NCI-H2081 treated with DMSO at 0.1 percent for 48 hours (cell line): ENCODE measurements at places on chromosomes 3 and 15.

DNA sequence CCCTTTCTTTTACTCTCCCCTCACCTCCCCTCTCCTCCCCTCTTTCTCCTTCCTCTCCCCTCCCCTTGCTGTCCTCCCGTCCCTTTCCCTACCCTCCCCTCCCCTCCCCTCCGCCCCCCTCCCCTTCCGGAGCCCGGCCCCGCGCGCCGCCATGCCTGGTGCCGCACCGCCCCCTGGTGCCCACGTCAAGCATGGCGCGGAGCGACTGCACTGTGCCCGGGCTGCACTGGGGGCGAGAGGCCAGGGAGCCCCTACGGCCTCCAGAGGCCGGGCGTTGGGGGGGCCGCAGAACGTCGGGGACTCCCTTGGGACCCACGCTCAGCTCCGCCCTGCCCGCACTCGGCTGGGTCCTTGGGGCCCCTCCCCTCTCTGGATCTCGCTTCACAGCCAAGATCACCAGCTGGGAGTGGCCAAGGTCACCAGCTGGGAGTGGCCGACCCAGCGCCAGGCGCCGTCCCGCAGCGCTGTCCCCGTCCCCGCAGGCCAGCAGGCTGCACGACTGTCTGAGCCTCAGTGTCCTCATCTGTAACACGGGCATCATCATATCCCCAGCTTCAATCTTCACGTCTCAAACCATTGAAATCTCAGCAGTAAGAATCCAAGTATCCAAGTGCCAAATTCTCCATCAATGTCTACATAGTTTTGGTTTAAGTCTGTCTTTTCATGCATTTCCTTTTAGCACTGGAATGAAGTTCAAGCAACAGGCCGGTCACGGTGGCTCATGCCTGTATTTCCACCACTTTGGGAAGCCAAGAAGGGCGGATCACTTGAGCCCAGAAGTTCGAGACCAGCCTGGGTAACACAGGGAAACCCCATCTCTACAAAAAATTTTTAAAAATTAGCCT, 42.5 kb downstream of the TPRA1 start:
- no peak for DNase-seq

DNA sequence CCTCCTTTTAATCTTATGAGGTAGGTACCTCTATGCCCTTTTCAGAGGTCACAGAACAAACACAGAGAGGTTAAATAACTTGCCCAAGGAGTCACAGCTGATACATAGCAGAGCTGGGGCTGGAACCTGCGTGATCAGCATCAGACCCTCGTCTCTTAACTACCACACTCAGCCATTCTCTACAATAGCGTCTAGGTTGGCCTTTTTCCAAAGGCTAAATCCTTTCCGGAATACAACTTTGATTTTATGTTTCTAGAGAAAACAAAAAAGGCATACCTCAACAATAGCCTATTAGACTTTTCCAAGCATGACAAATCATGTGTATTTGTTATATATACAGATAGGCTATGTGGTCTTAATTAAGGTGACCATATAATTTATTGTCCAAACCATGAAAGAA, 187.2 kb downstream of the RORA start:
- no peak for DNase-seq

GRCh38 chr15:65712415-65712814, 79.7 kb downstream of the DENND4A start:
- no peak for DNase-seq

GRCh38 chr3:191158815-191159214, 40.2 kb upstream of the OSTN start:
- DNase-seq: no peak

DNA sequence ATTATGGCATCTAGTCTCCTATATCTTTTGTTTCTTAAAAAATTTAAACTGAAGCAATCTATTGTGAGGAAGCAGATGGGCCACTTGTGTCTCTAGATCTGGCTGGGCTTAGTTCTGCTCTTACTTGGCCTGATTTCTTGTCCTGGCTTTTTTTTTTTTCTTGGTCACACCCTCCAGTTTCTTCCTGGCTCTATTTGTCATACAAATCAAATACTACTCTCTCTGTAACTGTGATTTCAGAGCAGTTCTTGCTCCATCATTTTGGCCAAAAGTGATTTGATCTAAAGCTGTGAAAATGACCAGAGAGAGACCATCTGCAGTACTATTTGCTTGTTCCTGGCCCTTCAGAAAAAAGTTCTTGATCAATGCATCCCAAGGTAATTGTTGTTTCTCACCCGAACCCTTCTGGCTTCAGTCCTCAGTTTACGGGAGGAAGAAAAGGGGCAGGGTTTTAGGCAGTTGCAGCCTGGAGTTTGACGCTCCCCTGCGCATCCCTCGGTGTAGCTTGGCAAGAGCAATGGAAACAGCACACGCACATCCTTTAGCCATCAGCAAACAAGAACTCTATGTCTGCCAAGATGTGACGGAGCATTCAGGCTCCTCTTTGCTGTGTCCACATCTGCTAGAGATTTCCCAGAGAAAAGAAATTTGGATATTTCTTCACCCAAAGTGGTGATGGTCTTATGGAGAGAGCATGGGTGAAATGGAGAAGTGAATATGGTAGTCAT, 31.6 kb downstream of the CHST2 start:
- no peak for DNase-seq

- no peak for DNase-seq
Observed at GRCh38 chr3:194380326-194380725, 10.8 kb upstream of the LRRC15 start.

- DNase-seq: no peak
Observed at GRCh38 chr3:12230406-12230805, 58.5 kb upstream of the PPARG start.

DNA sequence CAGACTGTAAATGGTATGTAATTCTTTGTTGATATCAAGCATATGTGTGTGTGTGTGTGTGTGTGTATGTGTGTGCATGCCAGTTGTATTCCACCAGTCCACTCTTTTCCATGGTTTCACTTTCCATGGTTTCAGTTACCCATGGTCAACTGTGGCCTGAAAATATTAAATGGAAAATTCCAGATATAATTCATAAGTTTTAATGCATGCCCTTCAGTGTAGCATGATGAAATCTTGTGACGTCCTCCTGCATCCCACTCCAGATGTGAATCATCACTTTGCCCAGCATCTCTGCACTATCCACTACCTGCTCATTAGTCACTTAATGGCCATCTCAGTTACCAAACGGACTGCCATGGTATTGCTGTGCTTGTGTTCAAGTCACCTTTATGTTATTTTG, 215.9 kb downstream of the GBE1 start:
- DNase-seq: no peak

GRCh38 chr3:4419920-4420319, 47.1 kb downstream of the SUMF1 start:
- DNase-seq: no peak

DNA sequence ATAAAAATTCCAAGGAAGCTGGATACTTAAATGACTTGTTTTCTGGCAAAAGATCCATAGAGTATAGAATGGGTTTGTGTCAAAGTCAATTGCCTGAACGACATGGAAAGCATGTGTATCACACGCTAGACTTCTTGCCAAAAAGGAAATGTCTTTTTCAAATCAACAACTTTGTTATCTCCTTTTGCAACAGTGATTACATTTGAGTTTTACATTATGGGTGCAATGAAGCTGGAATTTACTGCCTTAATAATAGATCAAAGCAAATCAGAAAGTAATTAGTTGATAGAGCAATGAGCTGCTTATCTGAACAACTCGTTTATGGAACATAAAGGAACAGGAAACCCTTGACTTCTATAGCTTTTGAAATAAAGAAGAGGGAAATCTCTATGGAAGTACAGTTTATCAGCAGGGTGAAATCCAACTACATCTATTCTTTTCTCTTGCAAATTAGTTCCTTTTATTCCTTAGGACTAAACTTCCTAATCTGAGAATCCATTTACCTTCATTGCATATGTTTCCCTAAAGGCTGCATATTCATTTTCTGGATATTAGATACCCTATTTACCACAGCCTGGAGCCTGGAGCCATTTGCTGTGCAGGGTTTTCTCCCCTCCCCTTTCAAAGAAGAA, 415.1 kb upstream of the NECTIN3 start:
- DNase-seq: no peak

- DNase-seq: no peak
Observed at GRCh38 chr15:50698101-50698500, 11.5 kb upstream of the TRPM7 start.

GRCh38 chr3:147159141-147159540, 247.2 kb downstream of the ZIC4 start:
- no peak for DNase-seq

DNA sequence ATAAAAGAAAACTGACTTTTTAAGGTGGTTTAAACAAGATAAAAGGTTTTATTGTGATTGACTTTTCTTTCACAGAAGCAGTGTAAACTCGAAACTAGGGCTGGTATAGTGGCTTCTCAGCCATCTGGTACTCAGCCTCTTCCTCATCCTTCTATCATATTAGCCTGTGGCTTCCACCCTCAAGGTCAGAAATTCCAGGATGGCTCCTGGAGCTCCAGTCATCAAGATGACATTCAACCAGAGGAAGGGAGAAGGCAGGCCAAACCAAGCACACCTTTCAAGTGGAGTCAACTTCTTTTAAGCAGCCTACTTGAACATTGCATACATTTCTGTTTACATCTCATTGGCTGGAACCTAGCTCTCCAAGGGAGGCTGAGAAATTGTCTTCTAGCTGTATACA, 1.3 kb upstream of the MESD start:
- no peak for DNase-seq

GRCh38 chr3:136836511-136837156, 17.7 kb downstream of the SLC35G2 start:
- DNase-seq: no peak

DNA sequence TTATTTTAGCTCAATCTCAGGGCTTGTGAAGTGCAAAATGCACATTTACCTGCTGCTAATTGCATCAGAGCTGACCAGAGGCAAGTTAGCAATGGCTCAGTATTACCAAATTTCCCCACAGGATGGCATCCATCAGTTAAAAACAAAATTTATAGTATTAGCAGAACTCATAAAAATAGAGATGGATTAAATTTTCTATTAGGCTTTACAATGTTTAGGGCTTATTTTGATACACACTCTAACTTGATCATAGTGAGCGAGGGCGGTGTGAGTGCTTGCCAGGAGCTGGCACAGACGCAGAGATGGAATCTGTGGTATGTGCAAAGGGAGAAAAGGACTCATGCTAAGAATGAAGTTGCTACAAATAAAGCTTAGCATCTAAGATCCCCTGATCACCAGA, 241.0 kb downstream of the NSUN3 start:
- DNase-seq: no peak

GRCh38 chr15:90400759-90401314, 12.8 kb downstream of the IQGAP1 start:
- DNase-seq: peak; percentile 63

GRCh38 chr3:118863731-118864322, 170.8 kb downstream of the IGSF11 start:
- no peak for DNase-seq

- no peak for DNase-seq
Observed at GRCh38 chr3:62884096-62884870, 9.1 kb upstream of the CADPS start.

- no peak for DNase-seq
Observed at GRCh38 chr3:179743913-179744312, 91.1 kb downstream of the USP13 start.

DNA sequence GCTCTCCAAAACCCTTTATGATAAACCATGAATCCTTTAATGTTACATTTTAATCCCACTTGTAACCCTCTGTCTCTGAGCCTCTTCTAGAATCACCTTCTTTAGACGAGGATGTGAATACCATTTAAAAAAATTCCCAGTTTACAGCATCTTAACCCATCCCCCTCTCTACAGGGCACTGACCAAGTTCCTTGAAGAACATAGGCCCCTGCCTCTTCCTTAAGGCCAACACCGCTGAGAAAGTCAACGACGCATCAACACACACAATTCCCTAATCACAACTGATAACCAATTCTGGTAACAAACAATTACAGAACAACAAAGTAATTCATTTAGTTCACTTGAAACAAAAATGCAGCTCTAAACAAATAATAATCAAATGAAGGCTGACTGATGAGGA, 130.3 kb downstream of the DLG1 start:
- DNase-seq: no peak

GRCh38 chr15:72532991-72533601, 59.0 kb downstream of the ARIH1 start:
- DNase-seq: no peak

DNA sequence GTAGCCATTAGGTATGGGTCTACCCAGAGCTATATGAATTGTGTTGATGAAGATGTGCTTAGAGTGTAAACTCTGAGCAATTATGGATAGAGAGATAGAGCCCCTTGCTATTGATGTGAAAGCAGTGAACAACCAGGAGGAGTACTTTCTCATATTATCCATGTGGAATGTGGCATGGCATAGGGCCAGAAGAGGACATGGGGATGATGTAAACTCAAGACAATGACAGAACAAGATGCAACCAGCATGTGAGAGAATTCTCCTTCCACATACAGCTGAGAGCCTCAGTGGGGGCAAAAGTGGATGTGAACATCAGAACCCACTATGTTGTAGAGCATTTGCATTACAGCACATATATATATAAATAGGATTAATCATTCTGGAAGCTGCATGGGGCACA, 36.4 kb upstream of the BNC1 start:
- no peak for DNase-seq

DNA sequence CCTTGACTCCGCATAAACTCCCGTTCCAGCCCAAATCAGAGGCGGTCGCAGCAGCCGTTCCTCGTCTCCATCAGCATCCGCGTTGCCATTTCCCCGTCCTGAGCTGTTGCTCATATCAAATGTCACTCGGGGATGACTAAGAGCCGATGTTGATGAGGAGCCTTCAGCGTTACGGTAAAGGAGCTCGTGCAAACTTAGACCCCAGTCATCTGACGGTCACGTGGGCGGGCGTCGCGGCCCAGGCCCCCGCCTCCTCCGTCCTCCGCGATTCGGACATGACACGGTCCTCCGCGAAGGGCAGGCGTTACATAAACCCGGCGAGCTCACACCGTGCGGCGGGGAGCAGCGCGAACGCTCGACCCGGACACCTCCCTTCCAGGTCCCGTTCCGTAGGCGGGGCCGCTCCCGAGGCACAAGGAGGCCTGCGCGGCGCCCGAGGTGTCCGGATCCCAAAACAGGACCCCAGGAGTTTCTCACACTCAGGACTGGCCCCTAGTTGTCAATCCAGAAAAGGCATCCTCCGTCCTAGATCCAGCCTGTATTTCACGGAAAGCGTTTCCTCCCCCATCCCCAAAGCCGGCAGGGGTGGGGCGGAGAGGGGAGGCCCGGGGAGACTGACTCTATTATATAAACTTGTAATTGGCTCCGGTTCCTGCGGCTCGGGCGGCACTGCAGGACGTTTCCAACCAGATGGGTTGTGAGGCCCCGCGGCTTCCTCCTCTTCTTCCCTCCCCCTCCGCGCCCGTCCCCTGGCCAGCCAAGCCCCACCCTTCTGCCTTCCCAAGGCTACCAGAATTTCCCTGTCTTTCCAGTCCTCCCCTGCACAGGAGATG, 100.0 kb upstream of the IGF1R start:
- DNase-seq: no peak
